Lung (tissue), 17 donors: ENCODE measurements at places on chromosomes 1 and 21. TPM values are rescaled to one million over a fixed set of nuclear protein-coding genes. Genes with fewer than 3 reads are reported as not detected.
A peak's percentile ranks its signal among the peaks of the same experiment; 100 is the strongest.

The CREB3L4 gene
- total RNA-seq, result 21.8 TPM

The RASSF5 gene
- total RNA-seq, result 37.7 TPM

- no peak for DNase-seq
- H3K27ac ChIP-seq, result peak overlapping the region; percentile 89
- no peak overlapping the region for H3K4me3 ChIP-seq
- no peaks in the 10 kb centered on the region for H3K36me3 ChIP-seq
- peaks cover 4% of the 10 kb centered on the region for H3K4me1 ChIP-seq
Observed at GRCh38 chr1:12177156-12177998, 10.6 kb downstream of the TNFRSF1B start.

DNA sequence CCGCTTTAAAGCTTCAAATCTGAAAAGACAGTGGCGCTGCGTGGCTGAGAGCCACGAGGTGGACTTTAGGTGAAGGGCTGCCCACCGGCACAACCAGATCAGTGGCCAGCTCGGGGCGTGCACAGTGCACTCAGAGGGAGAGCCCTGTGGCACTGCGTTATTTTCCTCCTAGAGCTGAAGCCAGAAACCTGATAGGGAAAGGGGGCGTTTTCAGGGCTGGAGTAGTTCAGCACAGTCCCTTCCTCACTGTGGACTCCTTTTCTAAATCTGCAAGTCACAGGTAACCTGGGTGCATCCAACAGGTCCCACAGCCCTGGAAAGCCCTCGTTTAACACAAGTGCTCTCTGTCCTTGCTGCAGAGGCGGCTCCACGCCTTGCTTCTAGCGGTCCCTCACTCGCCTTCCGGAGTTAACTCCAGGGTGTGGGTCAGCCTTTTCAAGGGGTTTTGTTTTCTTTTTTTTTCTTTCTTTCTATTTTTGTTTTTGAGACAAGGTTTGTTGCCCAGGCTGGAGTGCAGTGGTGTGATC, 81.2 kb downstream of the GALNT2 start:
- H3K27me3 ChIP-seq, result no peaks in the 10 kb centered on the region
- no peaks in the 10 kb centered on the region for H3K36me3 ChIP-seq
- H3K4me1 ChIP-seq, result peaks cover 5% of the 10 kb centered on the region
- H3K4me3 ChIP-seq, result no peak overlapping the region
- no peak overlapping the region for H3K27ac ChIP-seq
- DNase-seq, result no peak
